T-helper 2 cell treated with Interferon-gamma antibody and Interleukin-4, amounts not matched to agents 5 μg/mL and 100 μg/mL, for 36 hours (primary cell): ENCODE measurements at places on chromosomes 3 and 15.

- no peak for DNase-seq
- peaks cover 52% of the 10 kb centered on the region for H3K36me3 ChIP-seq
- H3K4me3 ChIP-seq = no peak overlapping the region
- no peaks in the 10 kb centered on the region for H3K27me3 ChIP-seq
Measured at GRCh38 chr3:43316783-43317460, 30.6 kb downstream of the SNRK start.

DNA sequence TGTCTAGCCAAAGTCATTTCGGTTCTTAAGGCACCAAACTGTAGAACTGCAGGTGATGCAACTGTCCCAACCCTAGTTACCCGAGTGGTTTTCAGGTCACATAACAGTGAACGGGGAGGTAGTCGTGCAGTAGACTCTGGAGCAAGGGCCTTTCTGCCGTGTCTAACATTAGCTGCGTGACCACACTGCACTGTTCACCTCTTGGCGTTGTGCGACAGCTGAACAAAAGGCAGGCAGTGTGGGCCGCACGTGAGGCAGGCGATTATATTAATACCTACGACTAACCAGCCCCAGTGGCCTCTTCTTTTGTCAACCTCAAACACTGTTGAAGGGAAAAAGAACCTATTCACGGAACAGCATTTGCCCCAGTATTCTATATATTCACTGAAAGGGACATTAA is 2.8 kb downstream of the LRRN1 start:
- H3K27ac ChIP-seq = no peak overlapping the region
- no peak for DNase-seq
- peaks cover 12% of the 10 kb centered on the region for H3K4me1 ChIP-seq
- H3K4me3 ChIP-seq = no peak overlapping the region
- peaks cover 55% of the 10 kb centered on the region for H3K27me3 ChIP-seq
- no peaks in the 10 kb centered on the region for H3K36me3 ChIP-seq

- DNase-seq = no peak
- H3K4me3 ChIP-seq = no peak overlapping the region
- H3K4me1 ChIP-seq = no peaks in the 10 kb centered on the region
- peaks cover 36% of the 10 kb centered on the region for H3K27me3 ChIP-seq
- no peaks in the 10 kb centered on the region for H3K36me3 ChIP-seq
Measured at GRCh38 chr15:67319961-67320360, 65.4 kb downstream of the IQCH start.

DNA sequence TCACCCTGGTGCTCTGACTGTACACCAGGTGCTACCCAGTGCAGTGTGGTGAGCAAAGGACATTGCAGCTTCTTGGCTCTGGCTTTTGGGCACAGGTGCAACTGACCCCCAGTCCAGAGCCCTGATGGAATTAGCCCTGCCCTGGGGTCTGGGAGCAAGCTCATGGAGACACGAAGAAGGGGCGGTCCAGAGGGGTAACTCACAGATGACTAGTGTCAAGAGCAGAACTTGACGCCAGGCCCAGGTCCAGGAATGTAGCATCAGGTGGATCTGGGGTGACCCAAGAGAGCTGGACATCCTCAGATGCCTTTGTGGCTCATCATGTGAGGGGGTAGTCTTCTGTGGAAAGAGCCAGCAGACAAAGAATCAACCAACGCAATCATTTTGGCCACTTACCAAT is 88.9 kb downstream of the ASB7 start:
- H3K27ac ChIP-seq = no peak overlapping the region
- no peak for DNase-seq
- no peaks in the 10 kb centered on the region for H3K36me3 ChIP-seq
- H3K27me3 ChIP-seq = peaks cover 2% of the 10 kb centered on the region
- H3K4me3 ChIP-seq = no peak overlapping the region

GRCh38 chr15:98955331-98955730 is 52.3 kb downstream of the PGPEP1L start:
- H3K4me3 ChIP-seq = no peak overlapping the region
- no peak for DNase-seq
- H3K27ac ChIP-seq = no peak overlapping the region
- peaks cover 18% of the 10 kb centered on the region for H3K4me1 ChIP-seq
- H3K27me3 ChIP-seq = no peaks in the 10 kb centered on the region
- peaks cover 10% of the 10 kb centered on the region for H3K36me3 ChIP-seq

GRCh38 chr15:99844150-99844549 is 110.9 kb upstream of the LYSMD4 start:
- no peaks in the 10 kb centered on the region for H3K27me3 ChIP-seq
- no peak overlapping the region for H3K27ac ChIP-seq

DNA sequence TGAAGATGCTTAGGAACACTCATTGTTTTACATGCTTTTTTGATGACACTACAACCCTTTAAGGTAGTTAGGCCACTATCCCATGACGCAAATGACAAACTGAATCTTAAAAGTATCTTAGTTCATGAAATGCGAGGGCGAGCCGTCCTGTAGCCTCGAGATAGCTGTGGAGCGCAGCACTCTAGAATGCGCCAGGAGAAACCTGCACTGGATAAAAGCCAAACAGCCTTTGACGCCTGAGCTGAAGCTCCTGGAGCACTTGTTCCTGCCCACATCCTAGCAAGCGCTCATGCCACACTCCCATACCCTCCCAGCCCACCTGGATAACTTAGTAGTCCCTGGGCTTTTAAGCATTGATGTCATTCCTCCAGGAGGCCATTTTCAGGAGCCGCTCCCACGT is 516.9 kb downstream of the GABRG3 start:
- H3K36me3 ChIP-seq = no peaks in the 10 kb centered on the region
- no peaks in the 10 kb centered on the region for H3K4me1 ChIP-seq
- no peak overlapping the region for H3K27ac ChIP-seq

GRCh38 chr15:45110256-45110820 is 3.6 kb downstream of the DUOX2 start:
- peaks cover 3% of the 10 kb centered on the region for H3K36me3 ChIP-seq
- no peak overlapping the region for H3K27ac ChIP-seq
- peaks cover 56% of the 10 kb centered on the region for H3K27me3 ChIP-seq
- peaks cover 4% of the 10 kb centered on the region for H3K4me1 ChIP-seq
- DNase-seq = no peak
- no peak overlapping the region for H3K4me3 ChIP-seq
